NCI-H1048 (cell line): ENCODE measurements at places on chromosomes 7 and 10.

GRCh38 chr7:107398161-107398560 lies 71.7 kb upstream of the GPR22 start:
- no peak for DNase-seq

GRCh38 chr10:50846753-50847152 lies 38.7 kb downstream of the A1CF start:
- DNase-seq = no peak

GRCh38 chr7:34249192-34249591 lies 343.9 kb downstream of the BMPER start:
- no peak for DNase-seq

DNA sequence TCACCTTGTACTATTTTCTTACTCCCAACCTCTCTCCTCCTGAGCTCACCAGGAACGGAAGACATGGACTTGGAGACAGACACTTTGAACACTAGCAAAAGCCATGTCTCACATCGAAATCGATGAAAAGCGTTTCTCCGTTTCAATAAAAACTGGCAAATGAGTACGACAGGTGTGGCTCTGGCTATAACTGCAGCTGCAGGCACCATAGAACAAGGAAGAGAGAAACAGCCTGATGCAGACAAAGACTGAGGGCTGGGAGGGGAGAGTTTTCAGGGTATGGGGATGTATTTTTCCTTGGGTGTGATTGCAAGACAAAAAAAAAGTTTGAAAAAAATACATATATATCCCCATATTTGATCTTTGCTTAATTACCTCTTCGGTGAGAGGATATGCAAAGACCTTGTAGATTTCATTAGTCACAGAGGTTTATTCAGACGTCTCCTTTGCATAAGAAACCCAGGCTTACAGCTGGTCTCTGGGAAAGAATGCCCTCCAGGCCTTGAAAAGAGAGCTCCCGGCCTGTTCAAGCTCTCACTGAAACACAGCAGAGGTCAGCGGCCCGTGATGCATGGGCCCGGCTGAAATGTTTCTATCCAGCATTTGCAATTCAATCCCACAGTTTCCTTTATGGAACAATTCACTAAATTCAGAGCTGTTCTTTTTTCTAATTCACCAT lies 63.1 kb downstream of the TLL2 start:
- no peak for DNase-seq

GRCh38 chr10:74310652-74311257 lies 159.7 kb downstream of the ADK start:
- no peak for DNase-seq

- no peak for DNase-seq
Measured at GRCh38 chr7:69663911-69664832, 65.9 kb downstream of the AUTS2 start.

DNA sequence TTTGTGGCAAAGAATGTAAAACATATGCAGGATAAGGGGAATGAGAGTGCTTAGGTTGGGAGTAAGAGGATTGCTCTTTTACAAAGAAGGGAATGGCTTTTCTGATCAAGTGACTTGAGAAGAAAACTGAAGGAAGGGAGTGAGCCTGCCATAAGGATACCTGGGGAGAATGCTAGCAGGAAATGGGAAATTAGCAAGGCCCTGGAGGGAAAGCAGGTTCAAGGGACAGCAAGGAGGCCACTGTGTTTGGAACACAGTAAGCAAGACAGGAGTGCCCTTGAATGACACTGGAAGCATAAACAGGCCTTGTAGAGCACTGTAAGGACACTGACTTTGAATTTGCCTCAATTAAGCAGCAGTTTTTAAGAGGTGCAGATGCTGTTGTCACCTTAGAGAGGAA lies 1069.9 kb downstream of the DNAJB9 start:
- no peak for DNase-seq
